ENCODE measurements at places on chromosomes 12 and 14.

- DNase-seq = no peak
Observed at GRCh38 chr12:130460611-130461446, 123.1 kb downstream of the PIWIL1 start.

- peak; percentile 54 for DNase-seq
Observed at GRCh38 chr12:81274637-81275529, 197.0 kb downstream of the ACSS3 start.

- DNase-seq = no peak
Observed at GRCh38 chr12:20599757-20600156, 95.4 kb upstream of the SLCO1C1 start.

- no peak for DNase-seq
Observed at GRCh38 chr14:102605029-102605428, 12.6 kb downstream of the RCOR1 start.

DNA sequence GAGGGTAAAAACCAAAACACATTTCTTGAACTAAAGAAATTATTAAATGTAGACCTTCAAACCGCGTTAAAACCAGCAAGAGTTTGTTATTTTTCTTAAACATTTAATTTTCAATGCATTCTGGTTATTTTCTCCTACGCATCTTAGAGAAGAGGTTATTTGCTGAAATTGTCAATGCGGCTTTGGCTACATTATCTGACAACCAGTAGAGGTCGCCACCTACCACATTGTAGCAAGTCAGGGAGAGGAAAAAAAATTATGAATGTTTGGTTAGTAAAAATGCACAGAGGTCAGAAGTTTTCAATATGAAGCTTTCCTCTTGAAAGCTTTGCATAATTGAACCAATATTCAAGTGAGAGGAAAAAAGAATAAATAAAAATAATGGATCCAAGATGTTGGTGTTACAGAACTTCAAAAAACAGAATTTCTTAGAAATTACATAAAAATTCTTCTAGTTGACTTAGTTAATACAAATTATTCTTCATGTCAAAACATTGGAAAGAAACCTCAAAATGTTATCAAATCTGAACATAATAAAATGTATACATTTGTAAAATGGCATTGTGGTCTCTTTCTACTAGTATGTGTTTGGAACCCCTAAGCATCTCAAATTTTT, 159.4 kb upstream of the TMTC2 start:
- peak; percentile 61 for DNase-seq

GRCh38 chr14:42947991-42948390, 1341.3 kb downstream of the LRFN5 start:
- DNase-seq = no peak

- no peak for DNase-seq
Observed at GRCh38 chr14:77004711-77005460, 23.6 kb downstream of the IRF2BPL start.

GRCh38 chr12:80422550-80422949, 21.5 kb upstream of the PTPRQ start:
- DNase-seq = no peak

DNA sequence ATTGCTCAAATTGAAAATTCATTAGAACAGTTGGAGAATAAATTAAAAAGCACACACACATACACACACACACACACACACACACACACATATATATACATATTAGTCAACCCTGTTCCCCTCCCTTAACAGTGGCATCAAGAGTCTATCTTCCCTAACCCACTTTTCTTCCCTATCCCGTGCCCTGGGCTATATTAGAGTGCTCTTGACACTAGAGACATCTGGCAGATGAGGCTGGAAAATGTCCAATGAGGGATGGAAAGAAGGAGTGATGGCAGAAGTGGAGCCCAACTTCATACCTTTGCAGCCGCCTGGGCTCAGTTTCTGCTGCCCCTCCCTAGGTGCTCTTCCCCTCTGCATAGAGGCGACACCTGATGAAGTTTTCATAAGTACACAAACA, 172.4 kb upstream of the NUDT4 start:
- DNase-seq = no peak

GRCh38 chr14:102560458-102561261, 31.8 kb upstream of the RCOR1 start:
- no peak for DNase-seq

GRCh38 chr12:44582521-44582920, 293.6 kb downstream of the NELL2 start:
- DNase-seq = no peak

GRCh38 chr12:131312793-131313545, 359.3 kb downstream of the ADGRD1 start:
- no peak for DNase-seq

GRCh38 chr14:73745571-73746519, 31.7 kb upstream of the PNMA1 start:
- no peak for DNase-seq

GRCh38 chr12:68483592-68484383, 126.9 kb upstream of the RAP1B start:
- peak; percentile 14 for DNase-seq

- no peak for DNase-seq
Observed at GRCh38 chr14:92590176-92590575, 76.6 kb downstream of the RIN3 start.

GRCh38 chr12:95321516-95322246, 104.1 kb downstream of the VEZT start:
- DNase-seq = no peak

- DNase-seq = peak; percentile 42
Observed at GRCh38 chr12:46219877-46220655, 48.8 kb downstream of the SLC38A1 start.

GRCh38 chr12:122235741-122236140, 9.9 kb upstream of the DIABLO start:
- DNase-seq = no peak

GRCh38 chr14:104794631-104794992, 936 bp downstream of the AKT1 start:
- no peak for DNase-seq
